ENCODE measurements at places on chromosomes 1 and 21. TPM values are rescaled to one million over a fixed set of nuclear protein-coding genes. Genes with fewer than 3 reads are reported as not detected.

ADAM30 gene
- not detected for total RNA-seq

DNA sequence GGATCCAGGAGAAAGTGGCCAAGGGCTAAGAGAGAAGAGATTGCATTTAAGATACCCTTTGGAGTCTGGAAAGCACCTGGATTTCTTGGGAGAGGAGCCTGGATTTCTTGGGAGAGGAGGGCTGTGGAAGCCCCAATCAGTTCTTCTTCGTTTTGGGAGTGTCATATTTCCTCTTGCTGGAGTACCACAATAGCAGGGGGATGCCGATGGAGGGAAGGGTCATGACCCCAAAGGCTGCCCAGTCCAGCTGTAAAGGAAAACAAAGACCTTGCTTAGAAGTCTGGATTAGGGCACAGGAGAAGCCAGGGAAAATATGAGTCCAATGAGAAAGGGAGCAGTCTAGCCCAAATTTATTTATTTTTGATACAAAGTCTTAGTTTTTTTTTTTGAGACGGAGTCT lies 11.3 kb downstream of the SSR2 start:
- DNase-seq, result no peak

FMO5 gene
- total RNA-seq, result 0.54 TPM

DNA sequence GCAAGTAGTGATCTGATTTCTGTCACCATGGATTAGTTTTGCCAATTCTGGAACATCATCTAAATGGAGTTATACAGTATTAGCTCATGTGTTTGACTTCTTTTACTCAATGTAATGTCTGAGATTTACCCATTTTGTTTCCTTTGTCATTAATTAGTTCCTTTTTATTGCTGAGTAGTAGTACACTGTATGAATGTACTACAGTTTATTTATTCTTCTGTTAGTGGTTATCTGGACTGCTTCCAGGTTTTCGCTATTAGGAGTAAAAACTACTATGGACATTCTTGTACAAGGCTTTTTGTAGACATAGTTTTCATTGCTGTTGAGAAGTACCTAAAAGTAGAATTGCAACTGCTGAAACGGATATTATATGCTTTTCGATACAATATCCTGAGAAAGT lies 14.1 kb downstream of the SUCO start:
- DNase-seq, result peak; percentile 66

- DNase-seq, result no peak
Observed at GRCh38 chr1:230265200-230266115, 160.7 kb downstream of the PGBD5 start.

NBPF8 gene
- 8.8 TPM for total RNA-seq

GRCh38 chr1:34167389-34167788 lies 2.4 kb upstream of the CSMD2 start:
- DNase-seq, result no peak

- peak; percentile 68 for DNase-seq
Observed at GRCh38 chr1:222616525-222616924, 1.4 kb upstream of the MIA3 start.

TMPRSS15 gene
- 0.17 TPM for total RNA-seq

GRCh38 chr21:41875086-41875485 lies 4.1 kb downstream of the PRDM15 start:
- no peak for DNase-seq
